ENCODE measurements at places on chromosomes 6 and 20. TPM values are rescaled to one million over a fixed set of nuclear protein-coding genes. Genes with fewer than 3 reads are reported as not detected.

VSX1 gene
- not detected for total RNA-seq

DNA sequence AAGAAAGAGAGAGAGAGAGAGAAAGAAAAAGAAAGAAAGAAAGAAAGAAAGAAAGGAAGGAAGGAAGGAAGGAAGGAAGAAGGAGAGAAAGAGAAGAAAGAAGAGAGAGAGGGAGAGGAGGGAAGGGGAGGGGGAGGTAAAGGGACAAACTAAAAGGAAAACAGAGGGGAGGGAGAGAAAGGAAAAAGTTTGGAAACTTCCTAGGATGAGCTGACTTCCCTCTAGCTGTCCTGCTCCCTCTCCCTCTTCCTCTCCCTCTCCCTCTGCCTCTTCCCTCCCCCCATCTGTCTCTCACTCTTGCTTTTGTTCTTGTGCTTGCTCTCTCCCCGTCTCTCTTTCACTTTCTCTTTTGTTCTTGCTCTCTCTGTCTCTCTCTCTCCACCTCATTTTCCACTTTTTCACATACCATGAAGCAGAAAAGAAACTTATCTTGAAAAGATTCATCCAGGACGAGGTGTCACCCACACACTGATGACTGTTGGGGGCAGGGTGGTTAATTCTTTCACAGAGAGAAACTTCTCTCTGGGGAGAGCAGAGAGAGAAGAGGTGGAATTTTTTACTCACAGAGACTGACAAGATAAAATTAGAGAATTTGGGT lies 56.4 kb upstream of the DUSP22 start:
- DNase-seq, result no peak

- DNase-seq, result no peak
Observed at GRCh38 chr6:2129182-2129621, 116.2 kb downstream of the GMDS start.

GRCh38 chr6:56708810-56709597 lies 66.3 kb upstream of the DST start:
- DNase-seq, result no peak

DNA sequence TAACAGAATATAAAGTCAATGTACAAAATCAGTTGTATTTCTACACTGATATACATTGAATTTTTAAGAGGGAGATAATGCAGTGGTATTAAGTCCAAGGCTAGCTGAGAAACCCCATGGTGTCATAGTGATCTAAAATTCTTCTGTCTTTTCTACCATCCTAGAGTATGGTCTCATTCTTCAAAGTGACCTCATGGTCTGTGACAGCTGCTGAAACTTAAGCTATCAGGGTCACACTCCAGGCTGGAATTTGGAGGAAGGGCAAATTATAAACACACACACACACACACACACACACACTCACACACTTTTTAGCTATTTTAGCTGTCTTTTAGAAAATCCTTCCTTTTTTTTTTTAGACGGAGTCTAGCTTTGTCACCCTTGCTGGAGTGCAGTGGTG lies 47.3 kb upstream of the DYNLRB1 start:
- no peak for DNase-seq

DNA sequence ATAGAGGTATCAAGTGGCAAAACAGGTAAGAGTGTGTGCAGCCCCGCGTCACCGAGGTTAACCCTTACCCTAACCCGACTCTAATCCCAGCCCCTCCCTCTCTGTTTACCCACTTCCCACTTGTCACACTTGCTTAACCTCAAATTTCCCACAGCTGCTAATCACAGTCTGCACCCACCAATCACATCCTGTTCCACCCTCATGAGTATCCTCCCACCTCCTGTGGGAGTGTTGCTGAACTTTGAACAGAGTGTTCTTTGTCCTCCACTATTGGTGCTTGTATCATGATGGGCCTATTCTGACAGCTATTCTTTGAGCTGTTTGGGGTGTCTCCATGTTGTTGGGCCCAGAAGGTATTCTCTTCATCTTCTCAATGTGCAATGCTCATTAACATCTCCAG lies 487.8 kb downstream of the PTPRT start:
- no peak for DNase-seq

- no peak for DNase-seq
Observed at GRCh38 chr6:3128356-3129108, 10.0 kb downstream of the BPHL start.

GRCh38 chr6:11700118-11700718 lies 78.4 kb downstream of the ADTRP start:
- no peak for DNase-seq

DNA sequence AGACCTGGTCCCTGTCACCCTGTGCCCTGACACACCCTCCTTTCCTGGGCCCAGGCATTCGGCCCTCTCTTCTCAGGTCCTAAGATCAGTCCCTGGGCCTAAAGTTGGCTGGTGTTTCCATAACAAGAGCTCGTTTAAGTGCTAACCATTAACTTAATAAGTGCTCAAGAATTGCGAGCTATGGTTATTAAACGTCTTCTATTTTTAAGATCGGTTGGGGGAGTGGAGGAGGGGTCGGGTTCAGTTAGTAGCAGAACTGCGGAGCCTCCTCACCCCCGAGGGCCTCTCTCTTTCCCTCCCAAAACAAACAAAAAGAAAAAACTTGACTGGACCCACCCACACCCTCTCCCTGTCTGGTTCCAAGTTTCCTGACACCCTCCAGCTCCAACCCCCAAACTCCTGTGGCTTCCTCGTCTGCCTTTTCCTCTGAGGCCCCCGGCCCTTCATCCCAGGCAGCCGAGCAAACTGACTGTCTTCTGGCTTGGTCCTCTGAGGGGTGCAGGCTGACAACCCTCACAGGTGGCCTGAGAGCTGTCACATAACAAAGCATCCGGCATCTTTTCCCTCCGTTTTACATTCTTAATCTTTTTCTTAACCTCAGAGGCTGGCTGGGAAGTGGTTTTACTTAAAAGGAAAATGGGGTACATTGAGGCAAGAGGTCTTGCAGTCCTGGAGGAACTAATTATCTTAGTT lies 2.0 kb downstream of the STK35 start:
- DNase-seq, result no peak

KHDRBS2 gene
- not detected for total RNA-seq

GRCh38 chr20:39333211-39333610 lies 371.1 kb downstream of the DHX35 start:
- no peak for DNase-seq

DNA sequence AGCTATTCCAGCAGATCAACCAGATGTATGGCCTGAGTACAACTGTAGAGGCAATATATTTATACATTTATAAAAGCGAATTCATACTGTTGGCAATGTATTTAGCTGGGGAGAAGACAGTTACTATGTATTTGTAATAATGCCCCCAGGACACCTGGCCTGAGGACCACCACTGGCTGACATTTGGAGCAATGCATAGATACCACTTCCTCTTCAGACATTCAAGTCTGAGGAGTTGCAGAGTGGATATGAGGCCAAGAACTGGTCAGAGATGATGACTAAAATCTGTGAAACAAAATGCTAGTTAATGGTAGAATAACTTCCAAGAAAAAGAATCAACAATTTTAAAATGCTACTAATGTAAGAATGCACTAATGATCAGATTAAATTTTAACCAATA lies 462.3 kb downstream of the CDC5L start:
- no peak for DNase-seq

GRCh38 chr6:44216677-44217331 lies at the start of gene MYMX:
Gene MYMX (plus strand): TSS chr6:44216926. CDS start chr6:44217472, 546 bp downstream.
- DNase-seq, result no peak

- no peak for DNase-seq
Observed at GRCh38 chr6:14792118-14792955, 453.5 kb upstream of the JARID2 start.

GPLD1 gene
- not detected for total RNA-seq

DNA sequence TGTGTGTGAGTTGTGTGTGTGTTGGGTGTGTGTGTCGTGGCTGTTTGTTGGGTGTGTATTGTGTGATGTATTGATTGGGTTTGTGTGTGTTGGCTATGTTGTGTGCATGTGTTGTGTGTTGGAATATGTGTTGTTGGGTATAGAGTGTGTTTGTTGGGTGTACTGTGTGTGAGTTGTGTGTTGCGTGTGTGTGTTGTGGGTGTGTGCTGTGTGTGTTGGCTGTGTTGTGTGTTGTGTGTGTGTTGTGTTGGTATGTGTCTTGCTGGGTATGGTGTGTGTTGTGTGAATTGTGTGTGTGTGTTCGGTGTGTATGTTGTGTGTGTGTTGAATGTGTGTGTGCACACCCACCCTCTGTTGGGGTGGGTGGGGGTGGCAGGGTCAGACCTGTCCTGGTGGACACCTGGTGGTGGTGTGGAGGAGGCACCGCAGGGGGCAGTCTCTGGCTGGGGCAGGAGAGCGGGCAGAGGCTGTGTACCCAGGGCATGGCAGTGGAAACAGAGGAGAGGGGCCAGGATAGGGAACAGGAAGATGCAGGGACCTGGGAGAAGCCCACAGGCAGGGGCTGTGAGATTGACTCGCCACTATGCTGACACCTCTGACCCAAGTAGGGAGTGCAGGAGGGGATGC lies 25.5 kb upstream of the PXDC1 start:
- no peak for DNase-seq

DNA sequence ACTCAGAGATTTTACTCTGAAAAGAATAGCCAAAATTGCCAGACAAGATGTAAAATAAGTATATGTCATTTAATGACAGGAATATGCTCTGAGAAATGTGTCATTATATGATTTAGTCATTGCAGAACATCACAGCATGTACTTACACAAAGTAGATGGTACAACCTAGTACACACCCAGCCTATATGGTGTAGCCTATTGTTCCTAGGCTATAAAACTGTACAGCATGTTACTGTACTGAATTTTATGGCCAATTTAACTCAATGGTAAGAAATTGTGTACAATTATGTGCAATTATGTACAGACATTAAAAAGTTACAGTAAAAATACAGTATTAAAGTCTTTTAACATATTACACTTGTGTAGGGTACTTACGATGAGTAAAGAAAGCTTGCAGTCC lies 311.9 kb upstream of the EPHA7 start:
- no peak for DNase-seq

All from MG63 (cell line).